Globus pallidus (tissue), 1 donor: ENCODE measurements at places on chromosomes 11 and 22.

DNA sequence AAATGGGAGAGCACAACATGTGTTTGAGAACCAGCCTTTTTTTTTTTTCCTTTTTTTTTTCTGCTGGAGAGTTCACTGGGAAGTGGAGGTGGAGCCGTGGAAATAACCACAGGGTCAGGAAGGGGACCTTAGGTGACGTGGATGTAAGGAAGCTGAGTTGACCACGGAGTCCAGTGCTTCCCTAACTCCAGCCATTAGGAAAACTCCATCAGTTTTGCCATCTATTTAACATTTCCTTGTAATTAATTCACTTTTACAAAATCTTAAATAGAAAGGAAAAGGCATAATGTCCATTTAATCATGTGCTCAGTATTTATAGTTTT lies 2.0 kb upstream of the CDK2AP2 start:
- DNase-seq = no peak

DNA sequence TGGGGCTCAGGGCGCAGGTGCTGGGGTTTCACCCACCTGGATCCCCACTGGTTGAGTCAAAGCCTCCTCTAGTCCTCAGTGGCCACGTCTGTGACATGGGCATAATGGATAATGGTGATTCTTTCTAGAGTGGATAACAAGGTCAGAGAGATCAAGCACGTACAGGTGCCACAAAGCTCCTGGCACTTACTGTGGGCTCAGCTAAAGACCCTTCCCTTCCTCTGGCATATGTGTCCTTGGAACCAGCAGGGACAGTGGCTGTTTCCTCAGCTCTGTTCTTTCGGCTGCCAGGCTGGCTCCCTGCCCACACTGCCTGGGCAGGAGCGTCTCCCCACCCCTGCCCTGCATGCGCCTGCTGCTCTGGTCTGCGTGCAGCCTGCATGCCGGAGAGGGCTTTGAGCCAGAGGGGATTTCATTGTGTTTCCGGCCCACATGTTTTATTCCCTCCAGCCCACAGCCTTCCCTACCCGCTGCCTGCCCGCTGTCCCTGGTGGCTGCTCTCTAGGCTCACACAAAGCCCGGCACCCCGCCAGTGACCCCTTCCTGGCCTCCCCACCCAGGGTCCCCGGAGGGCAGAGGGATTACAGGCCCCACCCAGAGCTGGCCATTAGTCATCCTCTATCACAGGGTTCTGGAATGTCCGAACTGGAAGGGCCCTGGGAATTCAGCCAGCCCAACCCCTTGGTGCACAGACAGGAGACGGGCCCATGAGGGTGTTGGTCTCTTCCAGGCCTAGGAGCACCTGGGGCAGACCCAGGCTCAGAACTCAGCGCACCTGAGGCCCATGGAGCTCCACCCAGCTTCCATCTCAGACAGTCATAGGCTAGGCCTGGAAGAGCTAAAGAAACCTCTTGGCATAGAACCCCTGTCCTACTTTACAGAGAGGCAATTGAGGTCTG lies 55.3 kb upstream of the GCAT start:
- peak; percentile 26 for DNase-seq

GRCh38 chr11:4994551-4994950 lies at the start of gene OR51L1:
OR51L1 (plus strand) TSS chr11:4994851; CDS start chr11:4998983, 4,132 bp downstream.
- no peak for DNase-seq

DNA sequence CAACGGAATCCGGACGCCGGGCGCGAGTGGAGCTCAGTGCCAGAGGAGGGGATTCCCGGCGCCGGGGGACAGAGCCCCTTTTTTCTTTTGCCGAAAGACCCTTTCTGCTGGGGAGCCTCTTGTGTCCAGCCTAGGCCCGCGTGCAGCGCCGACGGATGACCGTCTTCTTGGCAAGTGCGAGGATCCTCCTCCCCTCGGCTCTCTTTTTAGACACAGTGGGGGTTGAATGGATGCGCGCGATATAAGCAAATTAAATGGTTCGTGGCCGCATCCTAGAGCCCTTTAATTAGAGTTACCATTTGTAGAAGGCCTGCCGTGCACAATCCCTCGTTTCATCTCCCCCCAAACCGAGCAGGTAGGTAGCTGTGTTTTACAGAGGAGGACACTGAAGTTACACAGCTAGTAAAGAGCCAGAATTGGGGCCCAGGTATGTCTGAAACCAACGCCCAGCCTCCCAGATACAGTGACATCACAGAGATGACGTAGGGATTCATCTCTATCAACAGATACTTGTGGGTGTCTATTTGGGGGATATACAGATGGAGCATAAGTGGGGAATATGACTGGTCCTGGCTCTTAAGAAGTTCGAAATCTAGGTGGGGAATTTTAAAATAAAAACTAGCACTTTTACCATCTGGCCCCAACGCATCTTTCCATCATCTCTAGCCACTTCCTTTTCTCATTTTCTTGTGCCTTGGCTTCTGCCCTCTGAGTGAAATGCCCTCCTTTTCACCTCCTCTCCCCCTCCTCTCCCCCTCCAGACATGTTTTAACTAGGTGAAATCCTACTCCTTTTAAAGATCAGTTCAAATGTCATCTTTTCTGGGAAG lies 875 bp downstream of the TCP11L1 start:
- no peak for DNase-seq

- peak; percentile 46 for DNase-seq
Measured at GRCh38 chr11:8092587-8093424, 11.8 kb downstream of the TUB start.

GRCh38 chr11:126833065-126833464 lies 167.5 kb downstream of the KIRREL3 start:
- no peak for DNase-seq

GRCh38 chr11:8777907-8778767 lies 95.5 kb downstream of the RPL27A start:
- no peak for DNase-seq
